Stimulated activated CD4-positive, alpha-beta T cell treated with anti-CD3 and anti-CD28 coated beads, Interleukin-4, amount 100 ng/mL, for 48 hours (primary cell): ENCODE measurements at places on chromosomes 11 and 22.

GRCh38 chr11:36360826-36361415 is 64.8 kb downstream of the PRR5L start:
- DNase-seq, result no peak

DNA sequence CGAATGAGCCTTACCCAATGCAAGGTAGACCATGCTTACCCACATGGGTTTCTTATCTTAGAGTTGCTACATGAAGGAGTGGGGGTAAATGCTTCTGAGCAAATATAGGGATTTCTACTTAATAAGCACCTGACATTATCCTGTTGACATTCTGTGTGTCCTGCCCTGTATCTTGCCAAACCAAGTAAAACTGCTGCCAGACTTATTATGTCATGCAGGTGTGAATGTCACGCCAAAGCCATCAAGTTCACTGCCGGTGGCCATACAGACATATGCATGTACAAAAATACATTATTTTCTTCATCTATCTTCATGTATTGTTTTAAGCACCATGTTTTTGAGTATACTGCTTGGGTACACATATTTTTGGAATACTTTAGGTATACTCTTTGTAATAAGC is 70.2 kb downstream of the NOX4 start:
- DNase-seq, result no peak

GRCh38 chr11:33690290-33691065 is 10.1 kb downstream of the C11orf91 start:
- no peak for DNase-seq

DNA sequence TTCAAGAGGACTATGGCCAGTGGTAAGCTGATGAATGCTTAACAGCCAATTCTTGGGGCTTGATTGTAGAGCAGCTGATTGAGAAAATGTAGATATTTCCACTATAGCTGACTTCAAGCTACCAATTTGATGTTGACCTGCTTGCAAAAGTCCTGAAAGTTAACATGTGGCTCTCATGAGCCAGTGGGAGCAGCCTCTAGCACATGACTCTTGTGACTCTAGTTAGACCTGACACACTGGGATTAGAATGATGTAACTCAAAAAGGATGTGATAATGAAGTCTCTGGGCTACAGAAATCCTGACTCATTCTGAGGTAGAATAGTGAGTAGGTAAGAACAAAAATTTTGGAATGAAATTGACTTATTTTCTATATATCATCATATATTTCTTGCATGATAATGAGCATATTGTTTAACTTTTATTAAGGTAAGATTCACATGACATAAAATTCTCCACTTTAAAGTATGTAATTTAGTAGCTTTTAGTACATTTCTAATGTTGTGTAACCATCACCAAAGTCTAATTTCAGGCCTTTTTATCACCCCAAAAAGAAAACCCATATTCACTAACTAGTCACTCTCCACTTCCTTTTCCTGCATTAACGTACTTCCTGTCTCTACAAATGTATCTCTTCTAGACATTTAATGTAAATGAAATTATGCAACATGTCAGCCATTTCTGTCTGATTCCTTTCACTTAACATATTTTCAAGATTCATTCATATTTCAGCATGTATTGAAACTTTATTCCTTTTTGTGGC is 16.1 kb upstream of the OR52H1 start:
- no peak for DNase-seq

DNA sequence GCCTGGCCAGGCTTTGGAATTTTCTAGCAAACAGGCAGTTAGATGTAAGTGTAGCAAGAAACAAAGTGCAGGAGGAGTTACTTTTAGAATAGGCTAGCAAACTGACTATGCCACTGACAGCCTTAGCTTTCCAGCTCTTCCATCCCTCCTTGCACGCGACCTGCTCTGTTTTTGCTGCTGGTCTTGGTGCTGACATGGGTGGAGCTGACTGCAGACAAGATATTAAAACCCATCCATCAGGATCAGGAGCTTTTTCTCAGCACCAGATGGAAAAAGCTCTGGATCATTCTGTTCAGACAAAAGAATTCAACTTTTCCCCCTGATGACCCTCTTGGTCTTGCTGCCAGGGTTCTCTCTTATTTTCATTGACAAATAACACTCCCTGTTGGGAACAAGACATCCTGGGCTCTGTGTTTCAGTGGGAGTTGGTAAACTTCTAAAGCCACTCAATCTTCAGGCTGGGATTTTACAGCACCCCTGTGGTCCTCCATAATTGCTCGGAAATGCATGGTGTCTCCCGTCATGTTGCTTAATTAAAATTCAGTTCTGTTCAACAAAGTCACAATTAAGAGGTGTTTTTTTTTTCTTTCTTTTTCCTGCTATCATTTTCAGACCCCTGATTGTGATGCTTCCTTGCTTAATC is 240.0 kb upstream of the LARGE1 start:
- DNase-seq, result no peak

GRCh38 chr11:70953720-70954119 is 298.7 kb downstream of the SHANK2 start:
- no peak for DNase-seq

- no peak for DNase-seq
Observed at GRCh38 chr11:69130654-69131053, 25.1 kb upstream of the SMIM38 start.

GRCh38 chr22:46482056-46482675 is 55.3 kb downstream of the CELSR1 start:
- DNase-seq, result no peak

DNA sequence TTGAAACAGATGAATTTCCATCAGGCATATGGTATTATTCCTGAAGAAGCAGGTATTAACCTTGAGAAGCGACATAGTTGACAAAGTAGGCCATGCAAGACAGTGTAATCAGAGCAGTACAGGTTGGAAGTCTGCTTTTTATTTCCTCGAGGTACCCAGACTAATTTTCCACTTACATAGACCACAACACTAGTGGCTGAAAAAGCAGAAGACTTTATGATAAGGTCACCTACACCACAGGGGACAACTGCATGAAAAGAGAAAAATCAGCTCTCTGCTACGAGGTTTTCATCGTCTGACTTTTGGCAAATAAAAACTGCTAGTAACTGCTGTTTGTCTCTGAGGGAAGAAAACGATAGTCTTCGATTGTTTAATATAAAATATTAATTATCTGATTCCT is 77.5 kb downstream of the CNTN5 start:
- DNase-seq, result no peak

GRCh38 chr22:42651134-42651533 is 1.9 kb upstream of the CYB5R3 start:
- DNase-seq, result no peak

DNA sequence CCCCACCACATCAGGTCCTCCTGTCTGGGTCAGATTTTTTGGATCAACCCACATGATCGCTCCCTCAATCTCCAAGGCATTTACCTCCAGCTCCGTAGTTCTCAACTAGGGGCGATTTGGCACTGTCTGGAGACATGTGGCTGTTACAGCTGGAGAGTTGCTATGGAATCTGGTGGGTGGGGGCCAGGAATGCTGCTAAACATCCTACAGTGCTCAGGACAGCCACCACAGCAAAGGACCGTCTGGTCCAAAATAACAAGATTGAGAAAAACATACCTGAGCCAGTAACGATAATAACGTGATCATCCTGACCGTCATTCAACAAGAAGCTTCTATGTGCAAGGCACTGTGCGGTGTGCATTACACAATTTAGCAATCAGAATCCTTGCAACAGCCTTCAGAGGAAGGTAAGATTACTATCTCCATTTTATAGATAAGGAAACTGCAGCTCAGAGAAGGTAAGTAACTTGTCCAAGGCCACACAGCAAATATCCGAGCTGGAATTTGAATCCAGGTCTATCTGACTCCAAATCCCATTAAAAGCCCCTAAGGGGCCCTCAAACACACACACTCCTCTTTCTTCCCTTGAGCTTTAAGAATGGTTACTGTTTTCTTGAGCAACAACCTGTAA is 14.3 kb upstream of the CRY2 start:
- no peak for DNase-seq

GRCh38 chr11:19283991-19284390 is 43.2 kb upstream of the E2F8 start:
- no peak for DNase-seq

GRCh38 chr11:23632293-23632692 is 772.0 kb upstream of the CCDC179 start:
- no peak for DNase-seq

DNA sequence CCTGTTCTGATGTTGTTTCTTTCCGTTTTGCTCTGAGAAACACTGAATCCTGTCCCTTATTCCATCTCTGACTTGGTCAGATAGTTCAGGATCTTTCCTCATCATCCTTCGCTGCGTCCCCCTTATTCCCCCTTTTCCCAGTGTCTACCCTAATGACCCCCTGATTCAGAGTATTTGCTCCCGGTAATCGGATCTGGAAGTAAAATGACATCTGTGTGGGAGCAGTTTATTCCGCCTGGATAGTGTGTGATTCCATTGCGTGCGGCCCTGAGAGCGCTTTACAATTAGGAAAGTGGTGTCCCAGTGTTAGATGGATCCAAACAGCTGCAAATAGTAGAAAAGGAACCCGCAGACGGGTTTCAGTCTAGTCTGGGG is 606 bp downstream of the DRG1 start:
- DNase-seq, result no peak

DNA sequence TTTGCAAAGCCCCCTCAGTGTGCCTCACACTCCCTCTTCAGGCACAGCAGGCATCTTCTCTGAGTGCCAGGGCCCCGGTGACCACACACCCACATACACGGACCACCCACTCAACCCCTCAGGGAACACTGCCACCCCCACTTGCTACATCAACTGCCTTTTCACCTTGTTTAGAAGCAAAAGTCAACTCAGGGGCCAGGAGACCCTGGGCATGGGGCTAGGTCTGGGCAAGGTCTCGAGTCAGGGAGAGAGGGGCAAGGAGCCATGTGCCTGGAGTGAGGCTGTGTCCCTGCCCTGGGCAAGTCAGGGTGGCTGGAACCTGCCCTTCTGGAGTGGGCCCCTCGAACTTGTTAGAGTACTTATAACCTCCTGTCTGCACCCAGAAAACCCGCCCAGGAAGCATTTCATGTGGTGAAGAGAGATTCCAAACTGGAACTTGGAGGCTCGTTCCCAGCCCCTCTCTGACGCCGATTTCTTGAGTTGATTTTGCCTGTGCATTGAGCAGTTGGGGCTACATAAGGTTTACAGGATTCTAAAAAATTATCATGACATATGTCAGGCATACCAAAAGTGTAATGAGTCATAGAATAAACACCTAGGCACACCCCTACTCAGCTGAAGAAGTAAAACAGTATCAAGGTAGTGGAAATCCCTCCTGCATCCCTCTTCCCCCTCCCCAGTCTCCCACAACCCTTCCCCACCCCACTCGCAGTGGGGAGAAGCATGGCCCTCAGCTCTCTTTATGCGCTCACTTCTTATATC is 74.3 kb downstream of the MYEOV start:
- no peak for DNase-seq

- DNase-seq, result no peak
Observed at GRCh38 chr11:61416941-61417340, 12.8 kb downstream of the CPSF7 start.

DNA sequence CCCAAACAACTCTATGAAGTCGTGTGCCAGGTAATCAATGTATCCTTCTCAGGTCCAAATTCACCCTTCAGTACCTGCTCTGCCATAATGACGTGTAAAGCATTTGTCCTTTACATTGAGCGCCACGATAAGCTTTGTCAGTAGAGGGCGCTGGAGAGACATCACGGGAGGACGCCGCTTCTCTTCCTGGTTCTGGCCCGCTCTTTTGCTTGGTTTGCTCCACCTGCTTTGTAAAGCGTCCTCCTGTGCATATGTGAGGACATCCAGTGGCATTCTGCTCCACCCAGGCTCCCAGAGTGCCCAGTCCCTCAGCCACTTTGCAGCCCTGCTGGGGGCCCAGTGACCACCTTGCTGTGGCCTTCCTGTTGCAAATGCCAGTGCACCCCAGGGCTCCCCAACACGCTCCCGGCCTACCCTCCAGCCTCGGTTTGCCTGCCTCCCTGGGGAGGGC is 61.1 kb downstream of the WT1 start:
- DNase-seq, result peak; percentile 42

DNA sequence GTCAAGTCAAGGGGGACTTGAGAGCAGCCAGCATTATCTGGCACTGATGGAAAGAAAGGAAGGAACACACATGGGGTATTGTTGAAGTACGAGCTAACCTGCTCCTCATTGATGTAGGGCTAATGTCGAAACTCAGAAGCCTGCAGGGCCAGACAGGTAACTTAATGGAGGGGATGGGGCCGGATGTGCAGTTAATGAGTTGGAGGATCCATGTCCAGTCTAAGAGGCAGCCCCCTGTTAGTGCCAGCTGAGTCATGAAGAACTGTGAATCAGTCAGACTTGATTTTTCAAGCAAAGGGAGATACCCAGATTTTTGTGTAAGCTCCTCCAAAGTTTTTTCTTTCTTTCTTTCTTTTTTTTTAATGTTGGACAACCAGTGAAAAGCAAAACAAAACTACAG is 65.6 kb downstream of the CECR2 start:
- DNase-seq, result no peak

DNA sequence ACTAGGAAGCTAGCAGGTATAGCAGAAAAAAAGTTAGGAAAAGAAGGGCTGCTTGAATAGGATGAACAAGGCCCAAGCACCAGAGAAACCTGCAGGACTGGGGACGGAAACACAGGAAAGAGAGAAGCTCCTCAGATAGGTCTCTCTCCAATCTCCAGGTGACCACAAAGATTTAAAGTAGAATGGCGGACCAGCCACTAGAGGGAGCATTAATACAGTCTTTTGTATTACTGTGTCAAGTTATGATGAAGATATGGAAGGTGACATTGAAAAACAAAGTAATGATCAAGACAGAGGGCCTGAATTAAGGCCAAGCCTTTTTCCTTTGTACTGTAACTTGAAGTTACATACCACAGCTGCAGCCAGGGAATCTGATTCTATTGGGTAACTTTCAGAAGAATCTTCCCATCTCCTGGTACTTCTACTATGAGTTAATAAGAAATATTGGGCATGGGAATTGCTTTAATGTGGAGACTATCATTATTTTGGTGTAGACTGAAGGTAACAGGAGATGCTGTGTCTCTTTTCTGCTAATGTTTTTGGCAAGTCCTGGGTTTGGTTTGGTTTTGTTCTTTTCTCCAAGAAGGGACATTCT is 33.8 kb downstream of the OR2AG2 start:
- peak; percentile 56 for DNase-seq

- DNase-seq, result no peak
Observed at GRCh38 chr11:84722583-84723108, 904.5 kb downstream of the DLG2 start.

DNA sequence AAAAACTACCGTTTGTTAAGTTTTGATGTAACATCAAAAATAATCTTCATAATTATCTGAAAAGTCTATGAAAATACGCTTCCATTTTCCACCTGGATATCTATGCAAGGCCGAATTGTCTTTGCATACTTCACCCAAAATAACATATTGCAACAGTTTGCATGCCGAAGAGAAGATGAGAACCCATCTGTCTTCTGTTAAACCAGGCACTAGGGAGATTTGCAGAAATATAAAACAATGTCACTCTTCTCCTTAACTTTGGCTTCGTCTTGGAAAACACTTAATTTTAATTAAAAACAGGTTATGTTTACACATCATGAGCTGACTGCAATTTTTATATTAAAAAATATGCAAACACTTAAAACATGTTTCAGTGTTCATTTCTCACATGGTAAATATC is 1325.8 kb downstream of the TBC1D22A start:
- no peak for DNase-seq

DNA sequence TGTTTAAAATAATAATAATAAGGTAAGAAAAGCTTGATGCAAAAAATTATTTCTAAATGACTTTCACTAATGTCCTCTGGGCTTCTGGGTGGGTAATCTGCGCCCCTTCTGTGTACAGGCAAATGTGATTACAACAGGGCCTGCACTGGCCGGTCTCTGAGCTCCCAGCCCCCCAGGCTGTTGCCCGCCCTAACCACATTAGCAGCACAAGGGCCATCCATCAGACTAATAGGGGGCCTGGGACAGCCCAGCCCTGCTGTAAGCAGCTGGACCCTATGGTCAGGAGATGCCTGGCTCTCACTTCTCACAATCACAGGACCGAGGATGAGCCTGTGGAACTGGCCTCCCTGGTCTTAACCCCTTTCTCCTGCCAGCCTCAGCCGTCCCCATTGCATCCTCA is 388.4 kb downstream of the BUD13 start:
- DNase-seq, result no peak
